ENCODE measurements at places on chromosomes 5 and 9.
A peak's percentile ranks its signal among the peaks of the same experiment; 100 is the strongest.

DNA sequence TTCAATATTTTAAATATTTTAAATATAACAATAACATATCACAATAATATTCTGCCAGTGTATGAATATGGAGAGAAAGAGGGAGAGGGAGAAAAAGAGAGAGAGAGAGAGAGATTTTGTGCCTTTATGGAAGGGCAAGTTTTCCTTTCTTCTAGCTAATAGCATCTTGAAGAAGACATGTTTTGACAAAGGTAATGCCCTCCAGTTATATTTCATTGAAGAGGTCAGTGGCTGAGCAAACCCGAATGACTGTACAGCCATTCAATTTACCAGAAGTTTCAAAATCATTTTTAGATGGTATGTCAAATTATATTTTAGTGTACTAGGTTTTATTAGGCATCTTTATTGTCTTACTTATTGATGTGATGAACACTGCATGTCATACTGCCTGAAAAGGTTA lies 139.3 kb downstream of the EMB start:
- DNase-seq: no peak

- DNase-seq: no peak
Observed at GRCh38 chr5:96565582-96566265, 96.5 kb upstream of the CAST start.

DNA sequence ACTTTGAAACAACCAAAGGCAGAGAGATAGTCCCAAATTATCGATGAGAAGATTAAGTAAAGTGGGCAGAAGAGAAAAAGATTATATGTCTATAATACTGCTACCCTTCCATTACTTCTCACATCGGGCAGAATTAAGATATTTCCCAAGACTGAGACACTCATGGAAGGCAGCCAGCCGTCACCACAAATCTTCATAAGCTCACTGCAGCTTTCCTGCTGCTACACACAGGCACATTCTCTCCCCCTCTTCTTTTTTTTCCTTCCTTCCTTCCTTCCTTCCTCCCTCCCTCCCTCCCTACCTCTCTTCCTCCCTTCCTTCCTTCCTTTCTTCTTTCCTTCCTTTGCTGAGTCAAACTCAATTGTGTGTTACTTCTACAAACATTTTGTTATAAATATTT lies 58.7 kb upstream of the SPATA31C2 start:
- no peak for DNase-seq

- no peak for DNase-seq
Observed at GRCh38 chr5:87231037-87231808, 36.5 kb upstream of the RASA1 start.

- no peak for DNase-seq
Observed at GRCh38 chr9:84894859-84895258, 225.3 kb downstream of the NTRK2 start.

DNA sequence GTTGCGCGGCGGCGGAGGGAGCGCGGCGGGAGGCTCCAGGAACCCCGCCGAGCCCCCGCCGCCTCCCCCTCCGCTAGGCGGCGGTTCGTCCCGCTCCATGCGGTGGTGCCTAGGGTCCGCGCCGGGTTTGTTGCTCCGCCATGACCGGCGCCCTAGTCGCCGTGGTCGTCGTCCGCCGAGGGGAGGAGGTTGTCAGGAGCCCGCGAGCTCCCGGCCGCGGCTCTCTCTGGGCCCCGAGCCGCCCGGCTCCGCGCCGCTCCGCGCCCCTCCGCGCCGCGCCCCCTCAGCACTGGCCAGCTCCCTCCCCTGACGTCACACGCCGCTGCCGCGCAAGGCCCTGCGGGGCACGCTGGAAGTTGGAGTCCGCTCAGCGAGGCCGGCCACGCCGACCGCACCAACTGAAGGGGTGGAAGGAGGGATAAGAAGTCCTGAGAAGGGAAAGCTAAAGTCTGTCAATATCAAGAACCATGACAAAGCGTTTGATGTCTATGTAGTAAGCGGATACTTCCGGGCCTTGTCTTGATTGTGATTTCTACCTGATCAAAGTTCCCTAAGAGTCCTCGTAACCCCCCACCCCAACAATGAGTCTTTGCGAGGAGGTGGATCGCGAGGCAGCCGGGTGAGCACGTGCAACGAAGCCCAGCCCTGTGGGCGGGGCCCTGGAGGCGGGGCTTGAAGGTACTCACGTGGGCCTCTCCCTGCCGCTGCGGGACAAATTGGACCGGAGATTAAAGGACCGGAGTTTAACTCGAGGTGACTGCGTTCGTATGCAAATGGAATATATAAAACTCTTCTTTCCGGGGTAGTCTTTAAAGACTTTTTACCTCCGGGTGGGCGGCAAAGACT lies at the start of gene NR6A1:
NR6A1 (minus strand) TSS at position 291 of the 846 bp plus-strand sequence.
- DNase-seq: peak; percentile 98

DNA sequence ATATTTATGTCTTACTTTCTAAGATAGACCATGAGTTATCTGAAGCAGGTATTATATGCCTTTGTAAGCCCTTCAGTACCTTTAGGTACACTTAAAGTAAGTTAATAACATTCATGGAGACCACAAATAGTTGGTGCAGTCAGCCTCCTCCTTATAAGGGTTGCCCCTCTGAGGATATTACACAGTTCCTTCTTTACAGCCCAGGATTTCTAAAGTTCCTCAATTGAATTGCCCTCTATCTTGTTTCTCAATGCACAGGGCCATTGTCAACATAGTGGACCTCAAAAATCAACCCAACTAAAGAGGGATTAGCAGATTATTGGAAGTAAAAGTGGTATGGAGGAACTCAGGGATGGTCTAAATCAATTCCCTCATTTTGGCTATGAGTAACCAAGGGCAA lies 50.3 kb downstream of the HMHB1 start:
- no peak for DNase-seq

GRCh38 chr9:108521063-108521590 lies 334.7 kb downstream of the ACTL7B start:
- DNase-seq: no peak

GRCh38 chr5:171275841-171276544 lies 33.1 kb upstream of the TLX3 start:
- no peak for DNase-seq

- peak; percentile 15 for DNase-seq
Observed at GRCh38 chr5:43729846-43730478, 127.0 kb downstream of the NNT start.

DNA sequence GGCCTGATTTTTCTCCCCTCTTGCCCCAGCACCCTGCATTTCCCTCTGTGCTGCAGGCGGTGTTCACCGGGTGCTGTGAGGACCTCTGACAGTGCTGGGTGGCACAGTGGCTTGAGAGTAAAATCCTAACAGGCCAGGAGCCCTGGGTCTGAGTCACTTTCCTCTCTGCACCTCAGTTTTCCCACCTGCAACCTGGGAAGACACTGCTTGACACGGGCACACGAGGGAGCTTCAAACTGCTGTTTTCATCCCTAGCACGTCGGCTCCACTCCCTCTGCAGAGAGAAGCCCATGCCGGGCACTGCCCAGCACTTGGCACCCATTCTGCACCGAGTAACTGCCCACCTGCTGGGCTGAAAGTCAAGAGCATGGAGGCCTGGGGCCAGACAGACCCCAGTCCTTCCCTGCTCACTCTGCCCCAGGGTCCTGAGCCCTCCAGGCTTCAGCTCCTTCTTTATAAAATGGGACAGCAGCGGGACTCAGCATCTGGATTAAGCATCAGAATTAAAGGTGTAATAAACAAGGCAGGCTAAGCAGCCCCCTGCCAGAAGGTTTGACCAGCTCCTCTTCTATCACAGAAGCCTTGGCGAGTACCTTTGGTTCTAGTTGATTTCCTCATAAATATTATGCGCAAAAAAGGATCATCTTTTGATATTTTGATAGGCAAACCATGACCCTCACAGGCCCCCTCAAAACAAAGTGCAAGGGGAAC lies 5.2 kb downstream of the GFI1B start:
- DNase-seq: no peak

GRCh38 chr5:35780236-35780635 lies 76.5 kb upstream of the IL7R start:
- DNase-seq: no peak

DNA sequence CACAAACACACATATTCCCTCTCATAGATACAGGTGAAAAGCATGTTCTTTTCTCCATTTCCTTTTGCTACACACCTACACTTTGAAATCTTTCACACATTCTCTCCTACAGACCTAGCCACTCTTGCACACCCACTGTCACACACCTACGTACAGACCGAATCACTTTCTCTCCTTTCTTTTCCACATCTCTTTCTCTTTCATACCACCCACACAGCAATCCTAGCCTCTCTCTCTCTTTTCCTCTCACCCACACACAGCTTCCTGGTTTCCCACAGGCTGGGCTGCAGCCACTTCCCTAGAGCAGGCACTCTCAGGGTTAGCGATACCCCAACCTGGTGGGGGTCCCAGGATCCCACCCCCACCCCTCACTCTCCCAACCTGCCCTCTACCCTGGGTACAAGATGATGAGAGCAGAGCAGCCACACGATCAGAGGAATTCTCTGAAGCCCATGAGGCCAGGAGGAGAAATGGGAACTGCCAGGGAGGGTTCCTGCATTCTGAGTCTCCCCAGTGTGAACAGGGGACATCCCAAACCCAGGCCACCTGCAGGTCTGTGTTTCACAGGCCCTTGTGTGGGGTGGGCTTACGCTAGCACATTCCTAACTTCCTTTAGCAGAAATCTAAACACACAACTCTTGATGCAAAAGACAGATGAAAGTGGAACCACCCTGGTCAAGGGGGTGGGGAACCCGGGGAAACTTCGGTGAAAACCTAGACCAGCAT lies 17.1 kb upstream of the SYNPO start:
- DNase-seq: no peak

DNA sequence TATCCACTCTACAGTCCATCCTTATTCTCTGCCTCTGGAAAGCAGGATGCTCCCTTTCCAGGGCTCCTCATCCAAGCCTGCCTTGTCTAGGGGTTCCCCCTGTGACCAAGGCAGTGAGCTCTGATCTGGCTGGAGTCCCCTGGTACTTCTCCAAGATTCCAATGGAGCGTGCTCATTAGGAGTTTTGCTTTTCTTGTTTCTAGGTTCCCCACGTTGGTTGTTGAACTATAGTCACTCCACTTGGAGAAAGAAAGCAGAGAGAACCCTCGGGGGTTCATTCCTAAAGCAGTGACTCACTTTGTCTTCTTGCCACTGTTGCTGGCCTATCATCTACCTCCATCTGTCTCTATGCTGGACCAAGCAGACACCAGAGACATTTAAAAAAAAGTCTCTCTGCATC lies 192.6 kb downstream of the TLE4 start:
- no peak for DNase-seq

- DNase-seq: no peak
Observed at GRCh38 chr5:78509884-78510769, 138.4 kb downstream of the LHFPL2 start.

- DNase-seq: no peak
Observed at GRCh38 chr9:95342571-95342970, 25.1 kb upstream of the FANCC start.

DNA sequence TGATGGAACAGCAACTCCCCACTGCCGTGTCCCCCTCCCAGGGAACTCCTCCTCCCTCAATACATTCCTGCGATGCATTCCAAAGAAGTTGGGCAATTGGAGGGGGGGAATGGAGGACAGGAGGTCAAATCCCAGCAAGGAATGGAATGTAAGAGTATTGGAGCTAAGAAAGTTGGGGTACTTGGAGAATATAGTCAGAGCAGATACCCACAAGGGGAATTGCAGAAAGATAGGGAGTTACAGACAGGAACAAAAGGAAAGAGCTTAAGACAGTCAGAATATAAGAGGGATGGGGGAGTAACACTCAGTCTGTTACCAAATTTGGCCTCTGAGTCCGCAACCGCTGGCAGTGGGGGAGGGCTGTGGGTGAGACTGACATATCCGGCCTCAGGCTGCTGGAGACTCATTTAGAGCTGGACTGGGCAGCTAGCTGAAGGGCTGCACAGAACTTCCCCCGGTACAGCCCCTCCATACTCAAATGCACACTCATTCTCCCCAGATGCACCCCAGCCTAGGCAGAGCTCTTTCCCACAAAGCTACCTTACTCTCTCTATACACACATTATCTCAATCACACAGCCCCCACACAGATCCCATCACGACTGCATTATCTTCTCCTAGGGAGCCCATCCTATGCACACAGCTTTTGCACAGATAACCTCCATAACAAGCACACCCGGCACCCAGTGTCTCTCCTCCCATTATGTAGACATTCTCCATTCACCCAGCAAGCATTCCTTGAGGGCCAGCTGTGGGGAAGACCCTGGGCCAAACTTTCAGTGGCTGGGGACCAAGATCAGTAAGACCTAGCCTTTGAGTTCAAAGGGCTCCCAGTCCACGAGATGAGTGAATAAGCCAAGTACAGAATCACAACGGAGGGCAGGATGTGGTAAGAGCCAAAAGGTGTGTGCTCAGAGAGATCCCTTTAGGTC lies 3.7 kb downstream of the TLN1 start:
- no peak for DNase-seq

GRCh38 chr5:58770136-58770535 lies 187.3 kb downstream of the RAB3C start:
- no peak for DNase-seq

DNA sequence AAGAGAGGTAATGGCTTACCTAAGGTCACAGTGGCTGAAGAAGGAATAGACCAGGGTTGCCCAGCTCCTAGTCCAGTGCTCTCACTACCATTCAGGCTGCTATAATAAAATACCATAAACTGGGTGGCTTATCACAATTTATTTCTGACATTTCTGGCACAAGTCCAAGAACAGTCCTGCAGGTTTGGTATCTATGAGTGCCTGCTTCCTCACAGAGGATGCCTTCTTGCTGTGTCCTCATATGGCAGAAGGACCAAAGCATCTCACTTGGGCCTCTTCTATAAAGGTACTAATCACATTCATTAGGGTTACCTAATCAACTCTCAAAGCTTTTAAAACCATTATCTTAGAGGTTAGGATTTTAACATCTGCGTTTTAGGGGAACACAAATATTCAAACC lies 17.2 kb downstream of the STARD4 start:
- DNase-seq: peak; percentile 67

- DNase-seq: peak; percentile 24
Observed at GRCh38 chr5:11619339-11620024, 284.8 kb downstream of the CTNND2 start.

DNA sequence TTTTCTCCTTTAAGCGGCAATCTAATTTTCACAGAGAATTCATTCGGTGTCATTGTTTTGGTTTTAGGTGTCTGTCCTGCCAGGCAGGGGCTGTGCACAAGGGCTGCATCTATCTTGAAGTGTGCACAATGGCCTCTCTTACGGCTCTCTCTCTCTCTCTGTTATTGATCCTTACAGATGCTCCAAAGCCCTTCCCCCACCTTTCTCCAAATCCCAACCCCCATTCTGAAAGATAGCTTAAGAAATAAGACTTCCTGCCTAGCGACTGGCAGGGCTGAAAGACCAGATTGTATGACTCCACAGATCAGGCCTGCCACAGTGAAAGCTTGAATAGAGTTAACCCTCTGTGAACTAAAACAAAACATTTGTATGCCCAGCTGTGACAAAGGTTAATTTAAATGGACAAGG lies 86.5 kb upstream of the NR5A1 start:
- peak; percentile 88 for DNase-seq

- no peak for DNase-seq
Observed at GRCh38 chr9:114820776-114821501, 15.1 kb upstream of the TNFSF15 start.
